ENCODE measurements at places on chromosomes 7 and 10. TPM values are rescaled to one million over a fixed set of nuclear protein-coding genes. Genes with fewer than 3 reads are reported as not detected.
A peak's percentile ranks its signal among the peaks of the same experiment; 100 is the strongest.

The SAMD8 gene
- 17.4 TPM for total RNA-seq

GRCh38 chr10:76160446-76161300 lies 729.2 kb downstream of the LRMDA start:
- H3K4me3 ChIP-seq: no peak overlapping the region
- DNase-seq: no peak
- H3K27me3 ChIP-seq: no peaks in the 10 kb centered on the region
- H3K4me1 ChIP-seq: no peaks in the 10 kb centered on the region
- H3K27ac ChIP-seq: no peak overlapping the region

DNA sequence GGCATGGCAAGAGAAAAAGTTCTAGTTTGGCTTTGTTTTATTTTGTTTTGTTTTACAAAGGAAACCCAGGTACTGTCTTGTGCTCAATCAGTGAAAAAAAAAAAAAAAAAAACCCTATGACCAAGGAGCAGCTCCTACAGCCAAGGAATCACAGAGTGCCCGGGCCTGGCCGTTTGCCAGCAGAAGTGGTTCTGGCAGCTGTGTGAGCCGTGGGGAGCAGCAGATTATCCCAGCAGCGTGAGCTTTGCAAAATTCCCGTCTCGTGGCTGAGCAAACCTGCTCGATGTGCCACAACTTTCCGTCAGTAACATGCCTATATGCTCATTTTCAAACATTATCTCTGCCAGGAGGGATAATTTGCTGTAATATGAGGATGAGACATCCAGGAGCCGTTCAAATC lies 293.7 kb downstream of the POU6F2 start:
- H3K36me3 ChIP-seq: no peaks in the 10 kb centered on the region
- H3K4me3 ChIP-seq: no peak overlapping the region
- no peak overlapping the region for H3K27ac ChIP-seq
- H3K27me3 ChIP-seq: no peaks in the 10 kb centered on the region
- no peak for DNase-seq
- H3K4me1 ChIP-seq: no peaks in the 10 kb centered on the region

The CTAGE8 gene
- total RNA-seq: 2.2 TPM

GRCh38 chr10:118216020-118216419 lies 126.1 kb downstream of the FAM204A start:
- H3K27ac ChIP-seq: no peak overlapping the region
- no peak for DNase-seq
- H3K27me3 ChIP-seq: peaks cover 10% of the 10 kb centered on the region
- no peaks in the 10 kb centered on the region for H3K36me3 ChIP-seq
- H3K4me1 ChIP-seq: no peaks in the 10 kb centered on the region
- no peak overlapping the region for H3K4me3 ChIP-seq

DNA sequence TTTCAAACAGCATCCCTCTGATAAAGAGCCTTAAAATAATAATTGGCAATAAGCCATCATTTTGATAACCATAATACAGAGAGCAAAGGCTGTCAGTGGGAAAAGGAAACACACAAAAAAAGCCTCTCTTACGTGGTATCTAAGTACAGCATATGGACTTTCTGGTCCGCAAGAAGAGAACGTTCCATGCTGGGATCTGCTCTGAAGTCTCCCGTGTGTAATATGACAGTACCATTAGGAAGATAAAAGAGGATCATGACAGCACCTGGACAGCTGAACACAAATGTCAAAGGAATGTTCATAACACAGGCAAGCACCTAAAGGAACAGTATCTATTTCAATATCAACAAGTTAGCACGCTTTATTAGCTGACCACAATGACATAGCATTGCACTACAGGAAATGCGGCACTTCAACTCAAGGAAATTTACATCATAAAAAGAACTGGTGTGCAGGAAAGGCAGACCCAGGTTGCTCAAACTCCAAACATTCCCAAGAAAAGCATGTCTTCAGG lies 9.9 kb downstream of the DCLRE1A start:
- no peaks in the 10 kb centered on the region for H3K27me3 ChIP-seq
- H3K27ac ChIP-seq: no peak overlapping the region
- no peak overlapping the region for H3K4me3 ChIP-seq
- peaks cover 18% of the 10 kb centered on the region for H3K4me1 ChIP-seq

GRCh38 chr7:155164316-155164715 lies 94.2 kb downstream of the HTR5A start:
- peak; percentile 13 for DNase-seq
- H3K27ac ChIP-seq: no peak overlapping the region
- no peaks in the 10 kb centered on the region for H3K4me1 ChIP-seq
- H3K27me3 ChIP-seq: peaks cover 13% of the 10 kb centered on the region
- H3K36me3 ChIP-seq: no peaks in the 10 kb centered on the region

GRCh38 chr10:45817912-45818311 lies 29.4 kb downstream of the AGAP4 start:
- no peak overlapping the region for H3K4me3 ChIP-seq
- H3K36me3 ChIP-seq: no peaks in the 10 kb centered on the region
- H3K4me1 ChIP-seq: peaks cover 5% of the 10 kb centered on the region
- peak overlapping the region; percentile 37 for H3K27ac ChIP-seq
- H3K27me3 ChIP-seq: no peaks in the 10 kb centered on the region
- no peak for DNase-seq

DNA sequence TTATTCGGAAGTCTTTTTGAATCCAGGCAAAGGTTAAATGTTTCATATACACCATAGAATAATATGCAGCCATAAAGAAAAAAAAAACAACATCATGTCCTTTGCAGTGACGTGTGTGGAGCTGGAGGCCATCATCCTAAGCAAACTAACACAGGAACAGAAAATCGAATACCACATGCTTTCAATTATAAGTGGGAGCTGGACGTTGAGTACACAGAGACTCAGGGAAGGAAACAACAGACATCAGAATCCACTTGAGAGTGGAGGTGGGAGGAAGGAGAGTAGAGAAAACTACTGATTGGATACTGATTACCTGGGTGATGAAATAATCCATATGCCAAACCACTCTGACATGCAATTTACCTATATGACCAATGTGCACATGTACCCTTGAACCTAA lies 293.4 kb downstream of the KLF6 start:
- H3K36me3 ChIP-seq: no peaks in the 10 kb centered on the region
- no peak overlapping the region for H3K27ac ChIP-seq
- DNase-seq: no peak
- peaks cover 29% of the 10 kb centered on the region for H3K27me3 ChIP-seq
- H3K4me1 ChIP-seq: peaks cover 3% of the 10 kb centered on the region
- no peak overlapping the region for H3K4me3 ChIP-seq

DNA sequence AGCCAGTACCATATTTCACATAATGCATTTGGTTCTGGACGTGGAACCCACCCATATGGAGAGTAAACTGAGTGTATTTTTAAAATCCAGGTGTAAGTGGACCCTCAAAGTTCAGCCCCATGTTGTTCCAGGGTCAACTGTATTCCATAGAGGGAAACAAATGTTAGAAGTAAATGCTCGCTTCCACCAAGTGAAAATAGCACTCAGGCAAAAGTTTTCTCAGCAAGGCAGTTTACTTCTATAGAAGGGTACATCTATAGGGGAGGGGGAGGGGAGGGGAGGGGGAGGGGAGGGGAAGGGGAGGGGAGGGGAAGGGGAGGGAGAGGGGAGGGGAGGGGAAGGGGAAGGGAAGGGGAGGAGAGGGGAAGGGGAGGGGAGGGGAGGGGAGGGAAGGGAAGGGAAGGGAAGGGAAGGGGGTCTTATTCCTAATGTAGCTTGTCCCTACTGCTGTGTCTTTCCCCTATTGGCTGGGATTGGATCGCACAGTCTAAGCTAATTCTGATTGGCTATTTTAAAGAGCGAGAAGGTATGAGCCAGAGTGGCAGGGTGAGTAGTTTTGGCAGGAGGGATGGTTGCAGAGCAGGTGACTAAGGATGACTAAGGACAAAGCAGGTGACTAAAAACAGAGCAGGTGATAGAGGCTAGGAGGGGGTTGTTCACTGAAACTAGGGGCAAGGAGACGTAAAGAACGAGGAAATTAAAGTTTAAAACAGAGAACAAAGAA lies 29.1 kb downstream of the GARIN1A start:
- H3K27ac ChIP-seq: no peak overlapping the region
- peaks cover 57% of the 10 kb centered on the region for H3K27me3 ChIP-seq
- H3K36me3 ChIP-seq: no peaks in the 10 kb centered on the region
- peaks cover 12% of the 10 kb centered on the region for H3K4me1 ChIP-seq

GRCh38 chr7:136890399-136890798 lies 21.9 kb downstream of the CHRM2 start:
- H3K4me3 ChIP-seq: no peak overlapping the region
- H3K36me3 ChIP-seq: no peaks in the 10 kb centered on the region
- H3K27me3 ChIP-seq: no peaks in the 10 kb centered on the region

- no peaks in the 10 kb centered on the region for H3K4me1 ChIP-seq
- DNase-seq: no peak
- H3K36me3 ChIP-seq: no peaks in the 10 kb centered on the region
- H3K4me3 ChIP-seq: no peak overlapping the region
- peaks cover 3% of the 10 kb centered on the region for H3K27me3 ChIP-seq
These were observed 49.2 kb upstream of the R3HCC1L start for GRCh38 chr10:98085238-98085637.

All from activated CD8-positive, alpha-beta T cell treated with anti-CD3 and anti-CD28 coated beads, Interleukin-2, amount 10 ng/mL, durations not matched to agents 7 days and 5 days (primary cell).